Gastrocnemius medialis (tissue), 4 donors: ENCODE measurements at places on chromosomes 12 and 14. TPM values are rescaled to one million over a fixed set of nuclear protein-coding genes. Genes with fewer than 3 reads are reported as not detected.

- no peaks in the 10 kb centered on the region for H3K27me3 ChIP-seq
- H3K36me3 ChIP-seq, result no peaks in the 10 kb centered on the region
- H3K4me1 ChIP-seq, result no peaks in the 10 kb centered on the region
- no peak for DNase-seq
- H3K27ac ChIP-seq, result no peak overlapping the region
Measured at GRCh38 chr12:2547273-2548044, 247.3 kb upstream of the FKBP4 start.

DNA sequence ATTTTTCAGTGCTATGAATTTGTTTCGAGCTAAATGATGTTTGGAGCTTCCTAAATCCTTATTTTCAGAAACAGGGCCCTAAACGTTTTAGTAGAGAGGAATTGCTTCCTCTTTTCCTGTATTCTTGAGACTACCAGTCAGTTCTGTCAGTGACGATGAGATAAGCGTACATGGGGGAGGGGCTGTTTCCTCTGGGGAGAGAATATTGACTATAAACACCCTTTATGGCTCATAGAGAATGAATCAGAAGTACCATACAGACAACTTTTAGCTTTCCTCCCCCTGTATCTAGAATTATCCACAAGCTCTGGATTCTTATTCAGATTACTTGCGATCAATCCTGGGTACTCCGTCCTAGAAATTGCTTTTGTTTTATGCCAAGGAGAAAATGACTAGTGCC, 5.1 kb downstream of the TBK1 start:
- H3K4me3 ChIP-seq, result no peak overlapping the region
- H3K27ac ChIP-seq, result no peak overlapping the region
- no peaks in the 10 kb centered on the region for H3K36me3 ChIP-seq
- DNase-seq, result no peak
- peaks cover 7% of the 10 kb centered on the region for H3K4me1 ChIP-seq
- H3K27me3 ChIP-seq, result no peaks in the 10 kb centered on the region

DNA sequence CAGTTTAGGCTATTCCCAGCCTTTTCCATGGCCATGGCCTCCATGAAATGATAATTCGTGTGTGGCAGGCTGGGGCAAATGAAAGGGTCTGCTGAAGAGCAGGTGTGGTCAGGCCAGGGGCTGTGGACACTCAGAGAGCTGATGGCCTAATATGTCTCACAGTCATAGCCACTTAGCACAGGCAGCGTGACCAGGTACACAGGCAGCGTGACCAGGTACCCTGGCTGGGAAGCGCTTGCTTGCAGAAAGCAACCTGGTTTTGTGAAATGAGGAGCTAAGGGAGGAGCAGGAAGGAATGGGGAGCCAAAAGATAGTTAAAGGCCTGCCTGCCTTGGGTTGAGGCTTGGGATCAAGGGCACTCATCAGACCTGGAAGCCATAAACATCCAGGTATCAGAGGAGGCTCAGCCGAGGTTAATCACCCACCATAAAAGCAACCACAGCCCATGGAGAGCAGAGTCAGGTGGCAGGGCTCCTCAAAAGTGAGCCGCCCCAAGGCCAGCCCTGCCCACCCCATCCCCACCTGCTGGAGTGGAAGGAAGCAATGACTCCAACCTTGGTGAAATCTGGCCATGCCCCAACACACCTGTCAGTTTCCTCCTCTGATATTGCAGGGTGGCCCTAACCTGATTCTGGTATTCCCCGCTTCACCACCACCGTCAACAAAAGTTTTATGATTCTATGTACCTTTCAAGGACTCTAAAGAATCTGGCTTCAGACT, 8.0 kb upstream of the KRT8 start:
- no peaks in the 10 kb centered on the region for H3K36me3 ChIP-seq
- DNase-seq, result no peak
- no peak overlapping the region for H3K4me3 ChIP-seq
- H3K27me3 ChIP-seq, result no peaks in the 10 kb centered on the region
- no peak overlapping the region for H3K27ac ChIP-seq

- no peaks in the 10 kb centered on the region for H3K27me3 ChIP-seq
- no peaks in the 10 kb centered on the region for H3K36me3 ChIP-seq
- H3K27ac ChIP-seq, result no peak overlapping the region
- H3K4me3 ChIP-seq, result no peak overlapping the region
- DNase-seq, result no peak
Measured at GRCh38 chr12:17971850-17972249, 118.1 kb downstream of the RERGL start.

HCFC2 gene
- total RNA-seq, result 23.0 TPM
